ENCODE measurements at places on chromosomes 3 and 15. TPM values are rescaled to one million over a fixed set of nuclear protein-coding genes. Genes with fewer than 3 reads are reported as not detected.

The SAMD7 gene
- not detected for total RNA-seq

The A4GNT gene
- not detected for total RNA-seq

The FAM43A gene
- total RNA-seq, result 36.3 TPM

The UTS2B gene
- total RNA-seq, result not detected

The ISLR gene
- total RNA-seq, result 68.7 TPM

The CHRM5 gene
- total RNA-seq, result not detected

The NUP210 gene
- total RNA-seq, result 6.2 TPM

The GPR156 gene
- total RNA-seq, result 0.73 TPM

The EPHA3 gene
- 20.4 TPM for total RNA-seq
